H9 (cell line): ENCODE measurements at places on chromosomes 2 and 18. TPM values are rescaled to one million over a fixed set of nuclear protein-coding genes. Genes with fewer than 3 reads are reported as not detected.

NPPC gene
- total RNA-seq = 1.1 and 1.2 TPM in 2 replicates

IMP4 gene
- 92.9 and 101 TPM in 2 replicates for total RNA-seq

EPB41L3 gene
- total RNA-seq = 14.3 and 16.1 TPM in 2 replicates

DNA sequence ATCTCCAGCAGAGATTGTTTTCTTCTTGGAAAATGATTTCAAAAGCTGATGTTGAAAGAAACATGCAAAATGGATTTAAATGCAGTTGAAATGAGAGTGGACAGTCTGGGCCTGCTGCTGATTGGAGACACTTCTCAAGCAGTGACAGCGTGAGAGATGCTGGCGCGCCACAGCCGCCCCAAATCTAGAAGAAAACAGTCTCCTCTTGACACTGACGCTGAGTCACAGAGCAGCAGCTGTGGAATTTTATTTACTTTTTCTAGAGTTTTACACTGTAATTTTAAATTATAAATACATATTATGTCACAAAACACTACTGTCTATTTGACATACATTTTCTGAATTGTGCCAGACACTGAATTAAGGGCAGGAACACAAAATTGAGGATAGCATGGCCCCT is 121.8 kb upstream of the TMEM200C start:
- H3K36me3 ChIP-seq = no peaks in the 10 kb centered on the region
- no peak for DNase-seq
- no peaks in the 10 kb centered on the region for H3K27me3 ChIP-seq

- DNase-seq = peak; percentile 59
- H3K36me3 ChIP-seq = no peaks in the 10 kb centered on the region
- H3K4me3 ChIP-seq = no peak overlapping the region
- H3K27ac ChIP-seq = no peak overlapping the region
Measured at GRCh38 chr2:21415234-21415633, 291.5 kb downstream of the TDRD15 start.

GRCh38 chr2:160343404-160343803 is 143.3 kb upstream of the ITGB6 start:
- no peak overlapping the region for H3K27ac ChIP-seq
- no peak overlapping the region for H3K4me3 ChIP-seq
- no peak for DNase-seq
- no peaks in the 10 kb centered on the region for H3K36me3 ChIP-seq
- no peaks in the 10 kb centered on the region for H3K4me1 ChIP-seq

- no peak overlapping the region for H3K4me3 ChIP-seq
- H3K27me3 ChIP-seq = no peaks in the 10 kb centered on the region
- H3K27ac ChIP-seq = no peak overlapping the region
- DNase-seq = no peak
- no peaks in the 10 kb centered on the region for H3K4me1 ChIP-seq
- peaks cover 77% of the 10 kb centered on the region for H3K36me3 ChIP-seq
Measured at GRCh38 chr18:8811115-8811514, 105.8 kb downstream of the MTCL1 start.

DNA sequence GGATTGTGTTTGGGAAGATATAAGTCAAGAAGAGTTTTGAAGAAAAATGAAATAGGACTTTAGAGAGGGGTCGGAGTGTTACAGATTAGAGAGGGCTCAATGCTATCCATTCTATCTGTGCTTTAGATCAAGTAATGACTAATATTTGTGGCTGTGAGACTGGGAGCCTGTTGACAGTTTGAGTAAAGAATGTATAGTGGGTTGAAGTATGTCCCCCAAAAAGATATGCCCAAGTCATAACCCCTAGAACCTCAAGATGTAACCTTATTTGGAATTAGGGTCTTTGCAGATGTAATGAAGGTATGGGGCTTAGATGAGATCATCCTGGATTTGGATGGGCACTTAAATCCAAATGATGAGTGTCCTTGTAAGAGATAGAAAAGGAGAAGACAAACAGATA is 55.3 kb upstream of the SERPINE2 start:
- H3K27ac ChIP-seq = no peak overlapping the region
- H3K36me3 ChIP-seq = peaks cover 3% of the 10 kb centered on the region; the same call in 1 of the 3 replicates
- H3K4me3 ChIP-seq = no peak overlapping the region
- DNase-seq = no peak
- H3K27me3 ChIP-seq = no peaks in the 10 kb centered on the region
- no peaks in the 10 kb centered on the region; the same call in 1 of the 2 replicates for H3K4me1 ChIP-seq

DNA sequence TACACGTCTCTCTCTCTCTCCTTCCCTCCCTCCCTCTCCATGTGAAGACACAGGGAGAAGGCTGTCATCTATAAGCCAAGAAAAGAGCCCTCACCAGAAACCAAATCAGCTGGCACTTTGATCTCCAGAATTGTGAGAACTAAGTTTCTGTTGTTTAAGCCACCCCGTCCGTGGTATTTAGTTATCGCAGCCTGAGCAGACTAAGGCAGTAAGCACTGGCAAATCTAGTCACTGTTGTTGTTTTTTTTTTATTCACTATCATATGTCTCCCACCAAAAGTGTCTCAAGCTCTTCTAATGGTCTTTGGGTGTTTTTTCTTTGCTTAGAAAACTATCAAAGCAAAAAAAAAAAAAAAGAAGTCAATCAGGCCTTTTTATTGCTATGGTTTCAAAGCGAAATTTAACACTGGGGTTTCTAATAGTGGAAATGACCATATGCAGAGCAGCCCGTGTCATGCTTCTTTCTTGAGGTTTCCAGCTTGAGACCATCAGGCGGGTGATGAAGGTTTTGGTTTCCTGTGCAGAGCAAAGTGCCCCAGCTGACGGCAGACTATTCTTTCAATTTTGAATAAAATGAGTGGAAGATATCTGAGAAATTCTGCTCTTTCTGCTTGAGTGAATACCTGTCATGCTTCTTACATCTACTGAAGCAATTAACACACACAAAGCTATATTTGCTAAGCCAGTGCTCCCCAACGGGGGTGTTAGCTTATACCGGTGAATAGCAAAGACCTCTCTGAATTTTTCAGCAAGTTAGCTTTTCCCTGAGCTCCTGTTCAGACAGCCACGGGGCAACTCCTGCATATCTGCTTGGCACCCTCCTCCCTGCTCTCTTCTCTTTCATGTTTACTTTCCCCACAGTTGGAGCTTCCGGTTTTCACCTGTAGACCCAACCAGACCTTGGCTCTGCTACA is 394.1 kb upstream of the ATP5MC3 start:
- H3K4me3 ChIP-seq = no peak overlapping the region
- no peaks in the 10 kb centered on the region for H3K36me3 ChIP-seq

DNA sequence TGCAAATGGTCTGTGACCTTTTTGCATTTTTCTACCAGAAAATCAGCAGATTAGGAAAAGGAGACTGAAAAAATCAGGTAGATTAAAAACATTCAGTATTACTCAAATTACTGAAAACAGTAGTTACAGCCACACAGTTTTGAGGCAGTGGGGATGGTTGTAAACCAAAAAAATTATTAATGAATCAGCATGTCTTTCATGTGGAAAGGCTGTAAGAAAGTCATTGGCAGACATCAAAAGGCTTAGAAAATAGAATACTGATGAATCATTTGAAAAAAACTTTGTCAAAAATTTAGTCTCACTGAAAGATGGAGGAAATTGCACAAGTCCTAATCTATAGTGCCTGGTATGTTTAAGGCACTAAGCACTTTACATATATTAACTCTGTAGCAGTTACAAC is 133.9 kb upstream of the GCFC2 start:
- H3K27ac ChIP-seq = no peak overlapping the region
- no peaks in the 10 kb centered on the region for H3K4me1 ChIP-seq

- peaks cover 4% of the 10 kb centered on the region; the same call in 1 of the 2 replicates for H3K36me3 ChIP-seq
- no peak overlapping the region for H3K27ac ChIP-seq
- H3K4me3 ChIP-seq = no peak overlapping the region
- peaks cover 4% of the 10 kb centered on the region; the same call in 1 of the 2 replicates for H3K4me1 ChIP-seq
- no peaks in the 10 kb centered on the region for H3K27me3 ChIP-seq
- no peak for DNase-seq
Measured at GRCh38 chr18:46253498-46253897, 149.3 kb downstream of the HAUS1 start.
